Activated CD8-positive, alpha-beta T cell treated with anti-CD3 and anti-CD28 coated beads for 36 hours (primary cell): ENCODE measurements at places on chromosomes 3 and 15.

DNA sequence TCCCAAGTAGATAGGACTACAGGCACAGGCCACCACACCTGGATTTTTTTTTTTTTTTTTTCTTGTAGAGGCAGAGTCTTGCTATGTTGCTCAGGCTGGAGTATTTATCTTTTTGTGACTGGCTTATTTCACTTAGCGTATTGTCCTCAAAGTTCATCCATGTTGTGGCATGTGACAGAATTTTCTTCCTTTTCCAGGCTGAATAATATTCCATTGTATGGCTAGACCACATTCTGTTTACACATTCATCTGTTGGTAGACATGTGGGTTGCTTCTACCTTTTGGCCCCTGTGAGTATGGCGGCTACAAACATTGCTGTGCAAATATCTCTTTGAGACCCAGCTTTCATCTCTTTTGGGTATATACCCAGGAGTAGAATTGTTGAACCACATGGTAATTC is 160.2 kb upstream of the SMAD3 start:
- DNase-seq = no peak
- no peak overlapping the region for H3K27ac ChIP-seq
- no peak overlapping the region for H3K4me3 ChIP-seq
- no peaks in the 10 kb centered on the region for H3K36me3 ChIP-seq

DNA sequence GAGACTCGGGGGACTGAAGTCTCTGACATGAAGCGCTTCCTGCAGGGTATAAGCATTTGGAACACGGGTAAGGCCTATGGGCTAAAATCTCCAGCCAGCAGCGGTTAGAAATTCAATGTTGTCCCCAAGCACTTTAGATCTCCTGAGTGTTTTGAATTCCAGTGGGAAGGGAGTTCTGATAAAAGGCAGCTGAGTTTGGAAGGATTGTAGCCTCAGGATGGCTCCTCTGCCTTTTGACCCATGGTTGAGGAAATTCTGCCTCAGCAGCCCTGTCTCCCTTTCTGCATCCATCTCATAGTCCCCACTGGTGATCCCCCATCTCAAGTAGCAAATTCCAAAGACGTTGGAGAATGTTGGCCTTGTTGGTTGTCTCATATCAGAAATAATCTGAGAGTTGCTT is 24.2 kb upstream of the HACD2 start:
- H3K27me3 ChIP-seq = no peaks in the 10 kb centered on the region
- H3K4me1 ChIP-seq = peaks cover 19% of the 10 kb centered on the region
- no peak overlapping the region for H3K4me3 ChIP-seq
- no peak overlapping the region for H3K27ac ChIP-seq
- no peak for DNase-seq

GRCh38 chr3:169780742-169781141 is 7.5 kb downstream of the MYNN start:
- DNase-seq = peak; percentile 25
- H3K4me3 ChIP-seq = no peak overlapping the region
- H3K36me3 ChIP-seq = peaks cover 50% of the 10 kb centered on the region
- no peaks in the 10 kb centered on the region for H3K27me3 ChIP-seq

DNA sequence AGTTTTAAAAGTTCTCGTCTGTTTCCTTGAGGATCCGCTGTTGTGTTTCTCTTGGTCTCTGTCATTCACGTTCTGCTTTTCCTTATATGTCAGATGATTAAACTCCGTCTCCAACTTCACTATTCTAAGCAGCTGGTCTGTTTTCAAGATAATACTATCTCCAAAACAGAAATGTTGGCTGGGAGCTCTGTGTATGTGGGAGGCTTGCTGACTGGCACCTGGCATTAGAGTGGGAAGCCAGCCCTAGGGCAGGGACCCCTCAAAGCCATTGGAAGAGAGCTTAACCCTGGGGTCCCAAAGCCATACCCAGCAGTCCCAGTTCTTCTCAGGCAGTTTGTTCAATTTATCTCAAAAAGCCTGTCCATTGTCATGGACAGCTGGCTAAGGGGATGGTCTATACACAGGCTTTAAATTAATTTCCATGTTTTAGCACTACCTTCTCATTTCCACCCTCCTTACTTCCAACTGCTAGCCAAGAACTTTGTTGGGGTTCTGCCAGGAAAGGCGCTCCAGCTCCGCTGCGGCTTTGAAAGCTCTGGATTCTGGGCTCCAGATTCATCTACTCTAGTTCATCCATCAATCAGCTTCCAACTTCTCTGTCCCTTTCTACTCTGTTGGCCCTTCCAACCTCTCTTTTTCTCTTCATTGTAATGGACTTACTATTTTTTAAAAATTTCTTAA is 9.2 kb downstream of the BTBD1 start:
- no peaks in the 10 kb centered on the region for H3K27me3 ChIP-seq
- H3K27ac ChIP-seq = no peak overlapping the region
- peaks cover 26% of the 10 kb centered on the region for H3K4me1 ChIP-seq
- peaks cover 28% of the 10 kb centered on the region for H3K36me3 ChIP-seq
- no peak for DNase-seq

DNA sequence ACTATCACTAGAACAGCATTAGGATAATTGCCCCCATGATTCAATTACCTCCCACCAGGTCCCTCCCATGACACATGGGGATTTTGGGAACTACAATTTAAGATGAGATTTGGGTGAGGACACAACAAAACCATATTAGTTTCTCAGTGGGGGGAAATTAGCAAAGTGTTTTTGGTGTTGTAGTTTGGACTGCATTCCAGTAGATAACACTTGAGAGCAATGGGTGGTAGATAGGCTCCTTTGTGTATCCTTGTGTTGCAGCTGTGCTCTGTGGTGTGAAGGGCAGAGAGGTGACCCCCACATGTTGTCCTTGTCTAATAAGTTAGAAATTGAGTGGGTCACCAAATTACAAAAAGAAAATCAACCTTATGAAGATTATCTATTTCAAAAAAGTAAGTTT is 223.8 kb downstream of the SATB1 start:
- DNase-seq = no peak
- no peak overlapping the region for H3K4me3 ChIP-seq
- H3K4me1 ChIP-seq = no peaks in the 10 kb centered on the region
- peaks cover 5% of the 10 kb centered on the region for H3K27me3 ChIP-seq
- H3K27ac ChIP-seq = no peak overlapping the region
- H3K36me3 ChIP-seq = peaks cover 2% of the 10 kb centered on the region

GRCh38 chr15:69719527-69720240 is 267.1 kb downstream of the RPLP1 start:
- no peak overlapping the region for H3K4me3 ChIP-seq
- DNase-seq = peak; percentile 84
- H3K4me1 ChIP-seq = peaks cover 88% of the 10 kb centered on the region
- peak overlapping the region; percentile 87 for H3K27ac ChIP-seq

- no peak for DNase-seq
- H3K36me3 ChIP-seq = peaks cover 39% of the 10 kb centered on the region
- H3K4me3 ChIP-seq = no peak overlapping the region
- no peak overlapping the region for H3K27ac ChIP-seq
- H3K4me1 ChIP-seq = peaks cover 17% of the 10 kb centered on the region
- H3K27me3 ChIP-seq = no peaks in the 10 kb centered on the region
Measured at GRCh38 chr3:136624894-136625815, 127.0 kb downstream of the STAG1 start.

- no peaks in the 10 kb centered on the region for H3K36me3 ChIP-seq
- H3K27me3 ChIP-seq = peaks cover 7% of the 10 kb centered on the region
- no peak overlapping the region for H3K27ac ChIP-seq
- no peak for DNase-seq
- no peaks in the 10 kb centered on the region for H3K4me1 ChIP-seq
Measured at GRCh38 chr3:124360563-124360962, 368.6 kb upstream of the ROPN1 start.

DNA sequence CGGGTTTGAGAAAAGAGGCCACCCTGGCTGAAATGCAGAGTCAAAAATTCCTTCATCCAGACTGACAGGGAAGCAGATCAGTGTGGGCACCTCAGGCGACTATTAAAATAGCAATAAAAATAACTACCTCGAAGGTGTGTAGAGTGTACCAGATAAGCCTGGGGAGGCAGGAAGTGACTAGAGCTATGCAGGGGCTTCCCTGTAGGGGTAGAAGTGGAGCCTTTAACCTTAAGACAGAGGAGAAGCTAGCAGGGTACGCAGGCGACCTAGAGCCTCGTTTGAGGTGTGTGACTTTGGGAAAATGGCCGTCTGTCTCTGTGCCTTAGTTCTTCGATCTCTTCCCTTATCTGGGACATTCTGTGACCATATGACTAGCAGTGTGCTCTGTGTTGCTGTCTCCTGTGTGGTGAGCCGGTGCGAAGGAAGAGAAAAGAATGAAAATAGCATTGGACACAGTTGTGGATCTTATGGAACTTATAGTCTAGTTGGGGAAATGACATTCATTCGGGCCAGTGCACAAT is 17.6 kb downstream of the BHLHE40 start:
- DNase-seq = peak; percentile 39
- no peaks in the 10 kb centered on the region for H3K36me3 ChIP-seq
- no peak overlapping the region for H3K27ac ChIP-seq
- H3K27me3 ChIP-seq = no peaks in the 10 kb centered on the region
- H3K4me1 ChIP-seq = peaks cover 30% of the 10 kb centered on the region

GRCh38 chr3:102206511-102207031 is 228.2 kb upstream of the ZPLD1 start:
- H3K4me1 ChIP-seq = no peaks in the 10 kb centered on the region
- peaks cover 1% of the 10 kb centered on the region for H3K27me3 ChIP-seq

GRCh38 chr15:67120839-67121643 is 55.6 kb downstream of the SMAD3 start:
- DNase-seq = peak; percentile 93
- H3K27me3 ChIP-seq = no peaks in the 10 kb centered on the region
- peaks cover 76% of the 10 kb centered on the region for H3K4me1 ChIP-seq
- H3K4me3 ChIP-seq = peak overlapping the region; percentile 65
- peaks cover 7% of the 10 kb centered on the region for H3K36me3 ChIP-seq

DNA sequence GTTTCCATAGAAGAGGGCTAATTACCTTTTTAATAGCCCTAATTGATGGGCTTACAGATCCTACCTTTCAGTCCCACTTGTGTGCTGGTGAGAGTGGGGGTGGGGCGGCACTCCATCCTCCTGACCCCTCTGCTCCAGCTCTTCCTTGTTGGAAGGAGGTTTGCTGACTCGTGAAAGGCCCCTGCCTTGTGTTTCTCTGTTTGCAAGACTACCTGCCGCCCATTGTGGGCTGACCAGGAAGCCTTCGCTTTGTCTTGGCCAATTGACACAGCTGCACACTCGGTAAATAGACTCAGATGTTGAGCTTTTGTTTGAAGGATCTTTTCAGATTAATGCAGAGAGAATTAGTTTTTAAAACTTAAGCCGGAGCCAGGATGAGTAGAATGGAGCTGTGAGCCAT is 197.3 kb upstream of the HES1 start:
- H3K27ac ChIP-seq = no peak overlapping the region
- no peak for DNase-seq
- H3K4me3 ChIP-seq = no peak overlapping the region
- no peaks in the 10 kb centered on the region for H3K4me1 ChIP-seq
- no peaks in the 10 kb centered on the region for H3K36me3 ChIP-seq

DNA sequence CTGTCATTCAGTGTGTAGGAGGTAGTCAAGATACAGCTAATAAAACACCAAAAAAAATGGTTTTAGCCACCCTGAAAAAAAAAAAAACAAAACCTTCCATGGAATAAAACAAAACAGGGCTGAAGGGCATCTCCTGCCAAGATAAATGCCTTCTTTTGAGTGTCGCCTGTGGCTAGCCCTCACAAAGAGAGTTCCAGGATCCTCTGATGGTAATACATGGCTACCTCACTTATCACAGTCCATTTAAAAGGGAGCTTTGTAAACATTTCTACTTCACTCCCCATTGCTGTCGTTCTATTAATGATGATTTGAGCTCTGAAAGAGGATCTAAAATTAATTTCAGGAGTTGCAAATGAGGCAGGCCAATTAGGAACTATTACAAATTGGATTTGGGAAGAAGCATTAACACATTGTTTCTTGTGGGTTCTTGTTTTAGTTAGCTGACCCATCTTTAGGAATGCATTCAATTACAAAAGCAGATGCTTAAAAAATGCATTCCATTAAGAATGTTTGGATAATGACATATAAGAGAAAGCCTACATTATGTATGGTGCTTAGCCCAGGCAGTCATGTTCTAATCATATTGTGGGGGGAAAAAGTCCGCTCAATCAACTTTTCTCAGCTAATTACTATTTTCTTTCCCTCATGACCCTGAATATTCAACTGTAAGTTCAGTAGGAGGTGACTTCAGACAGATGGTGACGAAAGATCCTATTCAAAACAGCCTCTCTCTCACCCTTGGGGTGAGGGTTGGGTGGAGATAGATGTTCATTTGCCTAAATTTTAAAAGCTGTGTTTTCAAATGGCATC is 255.1 kb upstream of the WNT5A start:
- no peak overlapping the region for H3K4me3 ChIP-seq
- no peak overlapping the region for H3K27ac ChIP-seq
- no peak for DNase-seq
- H3K36me3 ChIP-seq = no peaks in the 10 kb centered on the region
- peaks cover 2% of the 10 kb centered on the region for H3K27me3 ChIP-seq

DNA sequence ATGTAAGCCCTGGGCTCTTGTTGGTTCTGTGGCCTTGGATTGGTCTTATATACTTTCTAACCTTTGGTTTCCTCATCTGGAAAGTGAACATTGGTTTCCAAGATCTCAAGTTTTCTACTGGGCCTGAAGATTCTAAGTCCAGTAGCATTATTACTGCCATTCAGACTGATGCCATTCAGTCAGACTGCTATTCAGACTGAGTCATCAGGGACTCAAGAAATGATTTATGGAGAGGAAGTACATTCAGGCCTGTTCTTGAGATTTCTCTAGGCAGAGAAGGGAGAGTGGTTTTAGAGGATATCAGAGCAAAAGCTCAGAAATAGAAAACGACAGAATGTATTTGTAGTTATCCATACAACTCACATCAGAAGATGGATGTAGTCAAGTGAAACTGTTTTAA is 557.2 kb downstream of the NR2F2 start:
- no peak for DNase-seq
- no peak overlapping the region for H3K4me3 ChIP-seq
- H3K4me1 ChIP-seq = peaks cover 4% of the 10 kb centered on the region
- peaks cover 2% of the 10 kb centered on the region for H3K27me3 ChIP-seq
- H3K36me3 ChIP-seq = no peaks in the 10 kb centered on the region

DNA sequence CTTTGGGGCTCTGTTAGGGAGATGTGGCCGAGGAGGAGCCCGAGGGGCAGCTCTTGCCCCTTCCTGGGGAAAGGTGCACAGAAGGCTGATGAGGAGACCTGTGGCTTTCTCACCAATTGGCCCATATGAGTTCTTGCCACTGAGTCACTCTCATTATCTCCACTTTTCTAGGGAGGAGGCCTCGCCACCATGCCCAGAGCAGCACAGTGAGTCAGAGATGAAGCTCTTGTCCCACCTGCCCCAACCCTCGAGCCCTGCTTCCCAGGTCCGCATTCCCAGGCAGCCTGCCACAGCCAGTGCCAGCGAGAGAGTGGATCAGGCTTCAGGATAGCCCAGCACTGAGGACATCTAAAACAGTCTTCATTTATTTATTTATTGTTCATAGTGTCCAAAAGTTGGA is 53.5 kb downstream of the AMOTL2 start:
- no peak overlapping the region for H3K27ac ChIP-seq
- peaks cover 14% of the 10 kb centered on the region for H3K27me3 ChIP-seq
- no peaks in the 10 kb centered on the region for H3K4me1 ChIP-seq

DNA sequence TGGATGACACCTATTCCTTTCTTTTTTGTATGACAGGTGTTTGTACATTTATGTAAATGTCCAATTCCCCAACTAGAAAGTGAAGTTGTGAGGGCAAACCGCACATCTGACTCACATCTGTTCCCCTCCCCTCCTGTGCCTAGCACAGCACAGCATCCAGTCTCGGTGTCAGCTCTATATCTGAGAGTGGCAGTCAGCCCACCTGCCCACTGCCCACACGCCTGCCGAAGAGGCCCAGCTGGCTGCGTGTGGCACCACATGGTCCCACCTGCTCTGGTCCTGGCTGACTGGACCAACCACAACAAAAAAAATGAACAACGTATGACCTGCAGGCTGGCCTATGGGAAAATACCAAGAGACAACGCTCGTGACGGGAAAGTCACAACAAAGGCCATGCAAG is 62.8 kb downstream of the XXYLT1 start:
- H3K4me3 ChIP-seq = no peak overlapping the region
- peaks cover 4% of the 10 kb centered on the region for H3K36me3 ChIP-seq
- peak overlapping the region; percentile 37 for H3K27ac ChIP-seq
